ENCODE measurements at places on chromosomes 11 and 22.

GRCh38 chr11:114060392-114061047 is 1.0 kb downstream of the ZBTB16 start:
- no peak for DNase-seq

DNA sequence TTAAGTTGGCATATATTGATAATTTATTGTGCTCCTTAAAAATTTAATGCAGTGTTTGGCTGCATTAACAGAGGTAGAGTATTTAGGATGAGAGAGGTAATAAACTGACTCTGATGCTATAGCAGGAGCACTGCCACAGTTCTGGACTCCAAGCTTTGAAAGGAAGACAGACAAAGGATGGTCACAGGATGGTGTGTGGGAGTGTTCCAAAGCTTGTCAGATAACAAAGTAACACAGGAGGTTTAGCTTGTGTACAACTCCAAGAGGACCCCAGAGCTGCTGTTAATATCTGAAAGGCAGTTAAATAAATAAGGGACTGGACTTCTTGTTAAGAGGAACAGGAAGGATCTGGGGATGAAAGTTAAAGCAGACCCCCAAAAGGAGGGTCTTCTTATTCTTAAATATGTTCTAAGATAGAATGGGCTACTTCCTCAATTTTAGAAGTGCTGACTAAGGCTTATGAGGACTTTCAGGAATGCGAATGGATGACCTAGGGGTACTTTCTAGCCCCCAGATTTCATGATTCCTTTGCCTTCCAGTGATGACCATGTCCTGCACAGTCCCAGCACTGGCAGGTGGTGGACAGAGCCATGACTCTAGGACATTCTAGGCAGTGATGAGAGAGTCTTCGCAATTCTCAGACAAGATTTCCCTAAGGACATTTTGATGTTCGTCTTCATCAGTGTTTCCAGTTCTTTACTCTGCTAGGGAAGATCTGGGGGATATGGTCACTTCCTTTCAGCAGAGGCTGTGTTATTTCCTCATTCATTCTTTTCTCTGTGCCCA is 149.1 kb upstream of the RASSF10 start:
- no peak for DNase-seq

GRCh38 chr22:38755155-38755910 is 465 bp downstream of the SUN2 start:
- DNase-seq, result peak; percentile 60

DNA sequence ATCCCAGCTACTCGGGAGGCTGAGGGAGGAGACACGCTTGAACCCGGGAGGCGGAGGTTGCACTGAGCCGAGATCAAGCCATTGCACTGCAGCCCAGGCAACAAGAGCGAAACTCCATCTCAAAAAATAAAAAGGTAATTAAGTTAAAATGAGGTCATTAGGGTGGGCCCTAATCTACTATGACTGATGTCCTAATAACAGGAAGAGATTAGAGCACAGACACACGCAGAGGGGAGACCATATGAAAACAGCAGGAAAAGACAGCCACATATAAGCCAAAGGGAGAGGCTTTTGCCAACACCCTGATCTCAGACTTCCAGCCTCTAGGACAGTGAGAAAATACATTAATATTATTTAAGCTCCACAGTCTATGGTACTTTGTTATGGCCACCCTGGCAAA is 17.3 kb downstream of the LARGE1 start:
- no peak for DNase-seq

GRCh38 chr22:31044262-31044861 is 36.8 kb upstream of the SMTN start:
- no peak for DNase-seq

GRCh38 chr11:105100981-105101630 is 38.5 kb downstream of the CARD18 start:
- DNase-seq, result no peak

- DNase-seq, result no peak
These were observed 707 bp upstream of the FTH1 start for GRCh38 chr11:61967924-61968757.

- peak; percentile 68 for DNase-seq
These were observed 457 bp downstream of the CPSF7 start for GRCh38 chr11:61429346-61429690.

- no peak for DNase-seq
These were observed 38.9 kb downstream of the RELT start for GRCh38 chr11:73414977-73415651.

DNA sequence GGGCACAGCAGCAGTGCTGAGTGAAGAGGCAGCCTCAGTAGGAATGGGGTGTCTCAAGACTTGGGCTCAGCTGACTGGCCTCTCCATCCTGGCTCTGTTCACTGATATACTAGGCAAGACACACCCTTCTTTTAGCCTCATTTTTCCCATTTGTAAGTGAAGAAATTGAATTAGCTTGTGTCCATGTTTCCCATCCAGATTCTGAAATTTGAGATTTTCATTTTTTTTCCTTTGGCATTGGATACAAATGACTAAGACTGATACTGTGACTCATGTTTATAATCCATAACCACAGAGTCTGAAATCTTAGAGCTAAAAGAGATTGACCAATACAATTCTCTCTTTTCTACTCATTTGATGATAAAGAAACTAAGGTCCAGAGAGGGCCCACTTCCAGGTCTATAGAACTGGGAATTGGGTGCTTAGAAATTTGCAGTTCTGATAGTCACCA is 110.9 kb downstream of the KCNC1 start:
- no peak for DNase-seq

DNA sequence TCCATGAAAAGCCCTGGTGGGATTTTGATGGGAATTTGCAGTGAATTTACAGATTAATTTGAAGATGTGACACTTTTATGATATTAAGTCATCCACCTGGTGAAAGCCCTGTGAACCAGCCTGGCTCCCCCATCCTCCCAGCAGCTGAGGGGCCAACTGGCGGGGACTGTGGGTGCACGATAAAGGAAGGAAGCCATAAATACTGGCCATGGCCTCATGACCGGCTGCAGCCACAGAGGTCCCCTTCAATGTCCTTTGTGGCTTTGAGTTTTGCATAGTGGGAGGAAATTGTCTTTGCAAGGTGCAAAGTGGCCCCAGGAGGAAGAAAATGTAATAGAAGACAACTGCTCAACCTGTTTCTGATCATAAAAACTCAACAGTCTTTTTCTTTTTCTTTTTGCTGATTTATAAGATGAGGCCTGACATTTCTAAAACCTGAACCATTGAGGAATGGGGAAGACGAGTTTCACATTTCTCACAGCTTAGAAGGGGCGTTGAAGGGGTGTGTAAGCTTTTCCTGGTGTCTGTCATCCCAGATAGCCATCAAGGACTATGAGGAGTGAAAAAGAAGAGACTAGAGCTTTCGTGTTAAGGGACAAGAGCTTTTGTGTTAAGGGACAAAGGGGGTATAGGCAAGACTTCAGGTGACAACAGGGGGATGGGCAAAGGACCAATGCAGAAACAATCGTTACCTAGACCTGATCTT is 6.3 kb upstream of the NDUFV1 start:
- no peak for DNase-seq

DNA sequence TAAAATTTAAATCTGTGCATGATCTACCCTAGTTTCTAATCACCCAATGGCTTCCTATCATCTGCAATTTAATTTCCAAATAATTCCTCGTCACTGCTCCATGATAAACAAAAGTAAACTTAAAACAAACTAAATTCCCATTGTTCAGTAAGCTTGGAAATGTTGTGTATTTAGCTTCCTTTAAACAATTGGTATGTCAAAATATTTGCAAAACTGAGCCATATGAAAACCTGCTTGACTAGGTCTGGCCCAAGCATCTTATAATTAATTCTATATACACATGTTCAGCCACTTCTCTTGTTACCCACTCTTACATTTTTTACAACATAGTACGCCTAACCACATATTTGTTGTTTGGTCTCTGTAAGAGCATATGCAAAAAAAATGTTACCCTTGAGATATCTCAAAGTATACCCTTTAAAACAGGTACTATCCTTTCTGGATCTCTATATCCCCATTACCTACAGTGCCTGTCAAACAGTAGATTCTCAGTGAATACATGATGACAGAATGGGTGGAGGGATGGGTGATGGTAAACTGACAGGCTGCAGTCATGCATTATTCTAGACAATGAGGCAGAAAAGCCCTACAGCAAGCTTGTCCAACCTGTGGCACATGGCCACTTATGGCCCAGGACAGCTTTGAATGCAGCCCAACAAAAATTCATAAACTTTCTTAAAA is 1277.9 kb upstream of the TENM4 start:
- DNase-seq, result no peak

DNA sequence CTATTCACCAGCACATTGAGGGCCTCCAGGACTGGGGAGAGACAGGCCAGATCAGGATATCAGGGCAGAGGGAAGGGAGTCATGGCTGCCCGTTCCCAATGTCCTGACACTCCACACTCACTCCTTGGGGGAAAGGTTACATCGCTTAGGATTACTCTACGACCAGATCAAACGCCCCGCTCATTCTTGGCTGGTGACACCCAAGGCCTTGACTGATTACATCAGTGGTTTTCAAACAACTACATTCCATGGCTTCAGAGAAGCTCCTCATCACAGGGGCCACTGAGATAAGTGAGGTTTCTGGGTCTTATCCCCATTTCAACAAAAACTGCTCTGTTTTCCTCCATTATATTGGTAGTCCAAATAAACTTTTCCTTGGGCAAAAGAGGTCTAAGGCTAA is 15.0 kb downstream of the UBE2L6 start:
- DNase-seq, result no peak

- no peak for DNase-seq
These were observed 5.9 kb upstream of the CSF2RB start for GRCh38 chr22:36907253-36908195.

DNA sequence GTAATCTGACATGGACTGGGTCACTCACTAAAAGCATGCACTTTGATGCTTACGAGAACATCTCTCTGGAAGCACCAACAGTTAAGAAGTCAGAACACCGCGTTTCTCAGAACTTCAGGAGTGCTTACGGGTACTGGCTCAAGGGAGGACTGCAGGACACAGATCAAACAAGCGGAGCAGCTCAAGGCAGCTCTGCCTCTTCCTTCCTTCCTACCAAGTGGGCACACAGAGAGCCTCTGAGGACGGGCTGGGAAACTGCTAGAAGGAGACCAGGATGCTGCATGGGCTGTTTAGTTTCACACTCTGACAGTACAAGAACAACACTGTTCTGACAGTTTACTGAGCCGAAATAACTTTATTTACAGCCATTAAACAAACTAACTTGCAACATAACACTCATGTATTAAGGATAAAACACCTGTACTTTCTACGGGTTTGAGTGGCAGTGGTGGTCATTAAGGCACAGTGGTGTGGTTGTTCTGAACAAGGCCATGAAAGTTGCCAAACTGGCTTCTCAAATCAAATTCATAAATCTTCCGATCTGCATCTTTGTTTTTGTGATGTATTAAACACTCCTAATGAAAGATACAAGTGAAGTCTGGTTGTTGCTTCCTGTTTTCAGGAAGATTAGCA is 37.5 kb downstream of the ARFGAP3 start:
- no peak for DNase-seq

- DNase-seq, result no peak
These were observed 142.8 kb downstream of the COMMD9 start for GRCh38 chr11:36146437-36146836.

- DNase-seq, result no peak
These were observed 12.0 kb downstream of the TBC1D22A start for GRCh38 chr22:46774253-46774979.

- no peak for DNase-seq
These were observed 4.6 kb downstream of the C11orf96 start for GRCh38 chr11:43947003-43947500.

Data from stimulated activated naive CD4-positive, alpha-beta T cell (primary cell).